GM23248 (cell line): ENCODE measurements at places on chromosomes 6 and 20. TPM values are rescaled to one million over a fixed set of nuclear protein-coding genes. Genes with fewer than 3 reads are reported as not detected.

DNA sequence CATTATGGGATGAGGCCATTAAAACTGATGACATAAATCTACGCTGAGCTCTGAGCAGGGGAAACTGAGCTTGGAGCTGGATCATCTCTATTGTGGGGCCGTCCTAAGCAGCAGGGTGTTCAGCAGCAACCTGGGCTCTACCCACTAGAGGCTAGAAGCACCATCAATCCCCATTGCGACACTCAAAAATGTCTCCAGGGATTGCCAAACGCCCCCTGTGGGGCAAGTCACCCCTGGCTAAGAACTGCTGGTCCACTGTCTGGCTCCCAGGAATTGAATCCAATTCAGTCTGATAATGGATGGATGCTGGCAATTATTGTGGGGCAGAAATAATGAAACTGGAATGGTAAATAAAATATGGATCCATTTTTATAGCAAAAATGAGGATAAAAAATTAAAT is 38.2 kb downstream of the PMEPA1 start:
- peak; percentile 36 for DNase-seq
- no peaks in the 10 kb centered on the region for H3K36me3 ChIP-seq
- H3K27ac ChIP-seq: no peak overlapping the region
- no peaks in the 10 kb centered on the region for H3K4me1 ChIP-seq

Gene TOX2
- 13.9 and 15.9 TPM in 2 replicates for polyA plus RNA-seq

GRCh38 chr20:10609276-10609675 is 64.5 kb downstream of the JAG1 start:
- peaks cover 33% of the 10 kb centered on the region for H3K4me1 ChIP-seq
- peak overlapping the region; percentile 30; the same call in 1 of the 2 replicates for H3K4me3 ChIP-seq
- DNase-seq: peak; percentile 88

DNA sequence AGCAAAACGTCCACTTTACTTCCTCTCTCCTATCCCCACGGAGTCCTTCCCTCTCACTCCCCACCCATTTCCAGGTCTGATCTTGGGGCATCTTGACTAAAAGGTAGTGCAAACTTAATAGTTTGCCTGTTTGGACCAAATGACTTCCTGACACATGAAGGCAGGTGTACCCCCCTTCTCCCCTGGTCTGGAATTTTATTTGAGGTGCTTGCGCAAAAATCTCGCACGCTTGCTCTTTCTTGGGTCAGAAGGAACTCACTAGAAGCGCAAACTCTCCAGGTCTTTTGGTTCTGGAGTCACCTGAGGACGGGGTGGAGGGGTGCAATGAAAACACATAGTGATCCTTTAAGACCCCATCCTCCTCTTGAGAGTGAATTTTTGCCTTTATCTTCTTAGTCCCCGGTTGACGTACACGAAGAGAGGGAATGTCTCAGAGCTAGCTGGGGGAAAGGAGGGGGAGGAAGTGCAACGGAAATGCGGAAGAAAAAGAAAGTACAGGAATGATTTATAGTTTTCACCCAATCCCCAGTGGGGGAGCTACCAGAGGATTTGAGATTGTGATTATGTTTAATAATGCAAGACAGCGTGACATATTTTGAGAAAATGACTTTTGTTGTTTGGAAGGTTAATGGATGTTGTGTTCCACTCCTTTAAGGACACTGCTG is 4.9 kb downstream of the ADGRB3 start:
- H3K36me3 ChIP-seq: no peaks in the 10 kb centered on the region
- no peak for DNase-seq
- no peaks in the 10 kb centered on the region for H3K4me1 ChIP-seq
- H3K27ac ChIP-seq: no peak overlapping the region
- H3K27me3 ChIP-seq: peaks cover 33% of the 10 kb centered on the region
- no peak overlapping the region for H3K4me3 ChIP-seq

DNA sequence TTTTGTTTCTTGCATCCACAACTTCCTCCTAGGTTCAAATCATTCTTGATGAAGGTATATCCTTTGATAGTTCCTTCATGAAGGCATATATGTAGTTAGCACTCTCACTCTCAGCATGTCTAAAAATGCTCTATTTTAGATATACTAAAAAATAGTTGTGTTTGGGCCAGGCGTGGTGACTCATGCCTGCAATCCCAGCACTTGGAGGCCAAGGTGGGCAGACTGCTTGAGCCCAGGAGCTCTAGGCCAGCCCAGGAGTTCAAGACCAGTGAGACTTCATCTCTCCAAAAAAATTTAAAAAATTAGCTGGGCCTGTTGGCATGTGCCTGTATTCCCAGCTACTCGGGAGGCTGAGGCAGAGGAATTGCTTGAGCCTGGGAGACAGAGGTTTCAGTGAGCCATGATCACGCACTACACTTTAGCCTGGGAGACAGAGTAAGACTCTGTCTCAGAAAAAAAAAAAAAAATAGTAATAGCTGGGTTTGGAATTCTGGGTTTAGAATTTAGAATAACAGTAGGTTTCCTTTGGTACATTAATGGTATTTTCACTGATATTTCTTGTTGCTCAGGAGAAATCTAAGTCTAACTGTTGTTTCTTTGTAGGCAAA is 7.0 kb downstream of the SERAC1 start:
- H3K4me3 ChIP-seq: no peak overlapping the region
- peak; percentile 68 for DNase-seq
- H3K27ac ChIP-seq: peak overlapping the region; percentile 18; the same call in 1 of the 2 replicates
- H3K36me3 ChIP-seq: no peaks in the 10 kb centered on the region
- H3K4me1 ChIP-seq: peaks cover 28% of the 10 kb centered on the region

Gene MAP3K5
- 1.1 and 1.4 TPM in 2 replicates for polyA plus RNA-seq

Gene SPATS1
- polyA plus RNA-seq: not detected in 2 replicates

Gene PRR18
- polyA plus RNA-seq: not detected in 2 replicates

GRCh38 chr6:43887906-43888683 is 118.1 kb downstream of the VEGFA start:
- DNase-seq: no peak
- H3K36me3 ChIP-seq: no peaks in the 10 kb centered on the region
- H3K4me1 ChIP-seq: peaks cover 5% of the 10 kb centered on the region; the same call in 1 of the 2 replicates
- H3K27me3 ChIP-seq: no peaks in the 10 kb centered on the region

- no peaks in the 10 kb centered on the region for H3K27me3 ChIP-seq
- H3K4me3 ChIP-seq: no peak overlapping the region
- H3K4me1 ChIP-seq: no peaks in the 10 kb centered on the region
- H3K27ac ChIP-seq: no peak overlapping the region
- DNase-seq: no peak
Measured at GRCh38 chr6:10084111-10084986, 330.5 kb downstream of the TFAP2A start.

DNA sequence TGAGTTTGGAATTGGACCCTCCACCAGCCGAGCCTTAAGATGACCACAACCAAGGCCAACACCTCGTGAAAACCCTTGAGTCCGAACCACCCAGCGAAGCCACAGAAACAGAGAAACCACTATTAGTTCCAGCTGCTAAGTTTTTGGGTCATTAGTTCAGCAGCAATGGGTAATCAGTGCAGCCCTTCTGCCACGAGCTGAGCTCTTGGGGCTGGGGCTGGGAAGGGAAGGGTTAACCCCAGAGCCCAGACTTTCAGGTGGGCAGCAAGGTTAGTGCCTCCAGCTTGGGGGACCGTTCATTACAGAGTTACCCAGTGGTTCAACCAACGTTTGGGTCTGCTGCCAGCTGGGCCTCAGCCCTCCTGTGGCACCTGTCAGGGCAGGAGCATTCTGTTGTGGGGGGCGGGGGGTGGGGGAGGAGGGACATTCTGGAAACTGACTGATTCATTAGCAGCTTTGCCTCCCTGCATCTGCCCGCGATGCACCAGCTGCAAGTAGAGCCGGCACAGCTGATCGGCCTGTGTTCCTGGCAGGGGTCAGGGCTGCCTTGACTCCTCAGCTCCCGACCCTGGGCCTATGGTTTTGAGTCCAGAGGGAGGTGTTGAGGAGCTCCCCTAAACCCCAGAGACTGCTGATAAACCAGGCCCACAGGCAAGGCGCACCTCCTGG is 52.7 kb downstream of the TGM2 start:
- no peak for DNase-seq
- no peaks in the 10 kb centered on the region for H3K27me3 ChIP-seq
- H3K36me3 ChIP-seq: no peaks in the 10 kb centered on the region

Gene CRIP3
- 0.39 TPM in 1 of 2 replicates, not detected in the other for polyA plus RNA-seq

- DNase-seq: peak; percentile 13
- no peak overlapping the region for H3K27ac ChIP-seq
- no peaks in the 10 kb centered on the region for H3K36me3 ChIP-seq
- no peak overlapping the region for H3K4me3 ChIP-seq
Measured at GRCh38 chr6:122712448-122713137, 66.9 kb upstream of the FABP7 start.

GRCh38 chr6:69308584-69308983 is 488.2 kb downstream of the LMBRD1 start:
- no peaks in the 10 kb centered on the region for H3K27me3 ChIP-seq
- no peaks in the 10 kb centered on the region for H3K4me1 ChIP-seq
- H3K4me3 ChIP-seq: no peak overlapping the region
- H3K27ac ChIP-seq: no peak overlapping the region
- no peaks in the 10 kb centered on the region for H3K36me3 ChIP-seq

Gene TSPO2
- not detected in 2 replicates for polyA plus RNA-seq

Gene GDAP1L1
- not detected in 2 replicates for polyA plus RNA-seq

DNA sequence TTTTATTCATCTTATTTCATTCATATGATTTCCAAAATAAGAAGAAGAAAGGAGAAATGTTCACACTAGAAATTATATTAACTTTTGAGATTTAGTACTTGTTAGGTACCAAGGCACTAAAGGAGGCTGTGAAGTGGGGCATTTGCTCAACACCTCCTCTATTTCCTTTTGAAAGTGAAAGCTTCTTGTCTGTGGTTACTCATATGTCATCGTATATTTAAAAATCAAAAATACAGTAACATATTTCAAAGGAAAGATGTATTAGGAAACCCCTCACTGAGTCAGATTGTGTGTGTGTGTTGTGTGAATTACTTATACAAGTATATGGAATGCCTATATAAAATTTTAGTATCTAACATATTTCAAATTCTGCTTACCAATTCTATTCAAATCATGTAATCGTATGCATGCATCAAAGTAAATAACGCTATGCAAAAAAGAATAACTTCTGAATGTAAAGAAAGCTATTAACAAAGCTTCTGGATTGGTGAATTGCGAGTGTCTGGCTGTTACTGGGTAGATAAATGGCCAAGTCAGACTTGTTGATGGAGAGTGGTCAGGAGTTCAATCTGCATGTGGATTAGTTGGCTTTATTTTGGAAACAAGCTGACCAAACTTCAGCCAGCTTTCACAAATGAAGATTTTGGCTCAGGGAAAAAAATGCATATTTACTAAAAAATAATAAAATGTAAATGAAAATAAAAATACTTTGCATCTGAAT is 70.9 kb downstream of the PACRG start:
- H3K4me1 ChIP-seq: no peaks in the 10 kb centered on the region
- no peaks in the 10 kb centered on the region for H3K36me3 ChIP-seq
- no peak overlapping the region for H3K27ac ChIP-seq
- no peaks in the 10 kb centered on the region for H3K27me3 ChIP-seq
- H3K4me3 ChIP-seq: no peak overlapping the region
- no peak for DNase-seq

GRCh38 chr20:53582574-53583351 is 10.9 kb downstream of the ZNF217 start:
- peaks cover 33% of the 10 kb centered on the region for H3K36me3 ChIP-seq
- DNase-seq: peak; percentile 98
- H3K4me1 ChIP-seq: peaks cover 84% of the 10 kb centered on the region
- no peaks in the 10 kb centered on the region for H3K27me3 ChIP-seq

- H3K36me3 ChIP-seq: no peaks in the 10 kb centered on the region
- DNase-seq: no peak
- H3K27me3 ChIP-seq: peaks cover 74% of the 10 kb centered on the region
- H3K4me1 ChIP-seq: no peaks in the 10 kb centered on the region
- no peak overlapping the region for H3K4me3 ChIP-seq
Measured at GRCh38 chr6:396126-396520, 4.6 kb downstream of the IRF4 start.

- H3K27me3 ChIP-seq: no peaks in the 10 kb centered on the region
- no peaks in the 10 kb centered on the region for H3K4me1 ChIP-seq
- H3K36me3 ChIP-seq: peaks cover 65% of the 10 kb centered on the region
- DNase-seq: peak; percentile 66
- 0 out of 2 replicates have a peak overlapping the region, but pooled peaks have one; percentile 12 for H3K27ac ChIP-seq
Measured at GRCh38 chr6:13624871-13625288, 9.7 kb downstream of the NOL7 start.

Gene CCDC170
- 0.27 and 0.49 TPM in 2 replicates for polyA plus RNA-seq

Gene COL9A3
- polyA plus RNA-seq: 0.25 TPM in 1 of 2 replicates, not detected in the other

Gene BPIFB4
- polyA plus RNA-seq: not detected in 2 replicates

Gene STMN3
- polyA plus RNA-seq: 18.5 and 18.6 TPM in 2 replicates

GRCh38 chr6:9795880-9796279 is 619.0 kb downstream of the TFAP2A start:
- no peaks in the 10 kb centered on the region for H3K27me3 ChIP-seq
- H3K27ac ChIP-seq: no peak overlapping the region
- H3K4me1 ChIP-seq: no peaks in the 10 kb centered on the region
- no peaks in the 10 kb centered on the region for H3K36me3 ChIP-seq
- no peak for DNase-seq
- H3K4me3 ChIP-seq: no peak overlapping the region

GRCh38 chr6:2197177-2197671 is 48.2 kb downstream of the GMDS start:
- H3K4me1 ChIP-seq: peaks cover 4% of the 10 kb centered on the region; the same call in 1 of the 2 replicates
- H3K36me3 ChIP-seq: no peaks in the 10 kb centered on the region

Gene BACH2
- polyA plus RNA-seq: not detected in 2 replicates
